GM04503 (cell line): ENCODE measurements at places on chromosomes 1 and 21.

DNA sequence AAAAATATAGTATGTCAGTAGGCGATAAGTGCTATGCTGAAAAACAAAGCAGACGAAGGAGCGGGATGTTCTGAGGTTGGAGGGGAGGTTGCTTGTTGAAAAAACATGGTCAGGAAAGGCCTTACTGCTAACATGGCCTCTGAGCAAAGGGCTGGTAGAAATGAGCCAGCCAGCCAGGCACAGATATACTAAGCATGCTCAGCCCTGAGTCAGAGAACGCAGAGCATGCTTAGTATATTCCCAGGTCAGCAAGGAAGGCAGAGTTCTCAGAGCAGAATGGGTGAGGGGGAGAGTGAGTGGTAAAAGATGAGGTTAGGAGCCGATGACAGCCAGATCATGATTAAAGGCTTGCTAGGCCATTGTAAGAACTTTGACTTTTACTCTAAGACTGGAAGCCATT is 36.7 kb downstream of the ZBTB40 start:
- DNase-seq = no peak

DNA sequence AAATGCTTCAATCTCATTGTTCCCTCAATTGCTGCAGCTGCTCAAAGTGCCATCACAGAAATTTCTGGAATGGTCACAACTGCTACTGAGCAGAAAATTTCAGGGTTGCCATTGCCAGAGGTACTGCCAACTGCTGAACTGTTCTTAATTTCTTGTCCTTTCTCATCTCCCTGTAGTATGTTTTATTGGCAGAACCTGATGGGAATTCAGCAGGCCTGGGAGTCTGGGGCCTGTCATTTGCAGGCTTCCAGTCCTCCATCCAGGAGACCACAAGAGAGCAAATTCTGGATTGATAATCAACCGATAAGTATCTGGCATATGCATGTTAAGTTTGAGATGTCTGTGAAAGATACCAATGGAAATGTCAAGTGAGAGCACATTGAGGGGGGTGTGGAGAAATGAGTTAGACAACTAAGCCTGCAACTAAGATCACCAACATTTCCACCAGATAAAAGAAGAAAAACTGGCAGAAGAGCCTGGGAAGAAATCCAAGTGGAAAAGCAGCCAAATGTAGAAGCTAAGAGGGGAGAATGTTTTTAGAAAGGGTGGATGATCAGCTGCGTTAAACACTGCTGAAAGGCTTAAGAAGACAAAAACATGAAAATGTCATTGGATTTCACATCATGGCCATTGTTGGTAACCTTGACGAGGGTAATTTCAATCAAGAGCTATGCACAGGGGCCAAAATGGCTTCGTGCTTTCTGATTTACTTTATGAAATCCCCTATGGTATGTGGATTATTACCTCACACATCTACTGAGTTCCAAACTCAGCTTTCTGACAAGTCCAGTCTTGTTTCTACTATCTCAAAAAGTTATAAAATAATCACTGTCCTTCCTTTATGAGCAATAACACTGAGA is 648.1 kb downstream of the PLPP3 start:
- no peak for DNase-seq

DNA sequence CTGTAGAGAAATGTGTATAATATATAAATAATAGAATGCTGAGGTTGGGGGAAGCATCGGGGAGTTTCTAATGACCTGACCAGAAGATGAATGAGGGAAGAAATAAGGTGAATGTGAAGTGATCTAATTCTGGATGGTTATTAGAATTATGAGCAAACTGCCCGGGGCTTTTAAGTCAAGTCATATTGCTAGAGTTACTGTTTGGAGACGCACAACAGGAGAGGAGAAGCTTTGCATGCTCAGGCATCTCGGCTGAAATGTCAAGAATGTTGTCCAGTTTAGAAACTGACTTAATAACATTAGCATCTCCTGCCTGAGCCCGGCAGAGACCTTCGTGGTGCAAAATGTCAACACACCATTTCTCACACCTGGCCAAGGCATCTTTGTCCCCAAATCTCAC is 119.1 kb downstream of the RRAGC start:
- DNase-seq = no peak

DNA sequence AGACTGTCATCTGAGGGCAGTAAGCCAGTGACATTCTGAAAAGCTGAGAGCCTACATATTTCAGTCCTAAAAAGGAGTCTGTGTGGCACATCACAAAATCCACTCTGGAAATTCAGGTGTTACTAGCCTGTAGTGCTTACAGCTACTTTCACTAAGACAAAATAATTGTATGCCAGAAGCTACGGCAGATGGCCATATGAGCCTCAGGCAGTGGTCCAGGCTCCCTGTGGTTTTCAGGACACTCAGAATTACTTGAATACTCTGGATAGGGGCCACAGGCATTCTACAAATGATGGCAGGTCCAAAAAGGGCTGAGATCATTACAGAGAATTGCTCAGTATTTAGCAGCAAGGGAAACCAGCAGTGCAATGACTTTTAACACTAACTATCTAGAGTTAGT is 527.1 kb downstream of the MRPL39 start:
- DNase-seq = no peak

DNA sequence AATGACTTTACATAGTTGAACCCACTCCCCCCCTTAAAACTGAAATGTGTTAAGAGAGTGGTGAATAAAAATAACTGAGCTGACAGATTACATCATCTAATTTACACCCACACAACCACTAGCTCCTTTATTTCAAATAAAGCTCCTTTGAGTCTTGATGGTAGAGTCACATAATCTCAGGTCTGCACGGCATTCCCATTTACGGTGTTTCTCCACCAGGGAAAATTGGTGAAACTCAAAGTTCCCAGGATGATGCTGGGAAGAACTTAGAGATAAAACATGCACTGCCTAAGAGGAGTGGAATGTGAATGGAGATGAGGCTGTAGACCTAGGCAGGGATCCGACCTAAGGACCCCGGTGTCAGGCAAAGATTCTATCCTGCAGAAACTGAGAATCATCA is 727.8 kb upstream of the ADAMTS5 start:
- no peak for DNase-seq

- DNase-seq = peak; percentile 78
Measured at GRCh38 chr21:25329227-25329825, 278.0 kb downstream of the MRPL39 start.
